AG04450 (cell line): ENCODE measurements at places on chromosomes 12 and 14. TPM values are rescaled to one million over a fixed set of nuclear protein-coding genes. Genes with fewer than 3 reads are reported as not detected.

DNA sequence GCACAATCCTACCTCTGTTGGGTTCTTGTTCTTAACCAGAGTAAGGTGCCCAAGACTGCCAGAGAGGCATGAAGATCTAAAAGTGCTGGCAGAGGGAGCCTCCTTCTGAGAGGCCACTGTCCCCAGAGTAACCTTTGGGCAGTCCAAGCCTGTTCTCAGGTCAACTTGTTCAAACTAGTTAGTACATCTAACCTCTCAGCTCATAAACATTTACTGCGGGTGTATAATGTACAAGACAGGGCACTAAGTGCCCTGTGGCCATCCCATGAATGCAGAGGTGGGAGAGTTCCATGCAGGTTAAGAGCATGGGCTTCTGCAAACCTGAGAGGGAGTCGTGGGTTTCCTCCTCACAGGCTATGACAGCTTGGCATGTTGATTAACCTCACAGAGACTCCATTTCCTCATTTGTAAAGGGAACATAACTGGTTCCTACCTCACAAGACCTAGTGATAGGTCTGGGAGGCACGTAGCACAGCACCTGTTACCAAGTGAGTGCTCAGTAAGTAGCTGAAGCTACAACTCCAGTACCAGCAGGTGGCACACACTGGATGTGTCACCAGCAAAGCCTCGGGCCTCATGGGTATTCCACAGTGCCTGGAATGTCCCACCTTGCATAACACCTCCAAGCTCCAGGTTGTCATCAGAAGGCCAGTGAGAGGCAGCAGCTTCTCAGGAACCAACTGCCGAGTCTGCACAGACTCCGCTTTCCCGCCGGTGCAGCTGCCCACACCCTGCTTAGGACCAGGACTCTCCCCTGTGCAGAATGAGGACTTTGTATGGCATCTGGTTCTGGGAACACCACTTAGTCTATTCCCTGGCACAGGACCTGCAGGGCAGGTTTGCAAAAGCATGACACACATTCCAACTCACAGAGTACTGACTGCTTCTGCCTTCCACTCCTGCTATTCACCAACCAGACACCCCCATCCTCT is 4.4 kb downstream of the VDR start:
- no peak for DNase-seq

DNA sequence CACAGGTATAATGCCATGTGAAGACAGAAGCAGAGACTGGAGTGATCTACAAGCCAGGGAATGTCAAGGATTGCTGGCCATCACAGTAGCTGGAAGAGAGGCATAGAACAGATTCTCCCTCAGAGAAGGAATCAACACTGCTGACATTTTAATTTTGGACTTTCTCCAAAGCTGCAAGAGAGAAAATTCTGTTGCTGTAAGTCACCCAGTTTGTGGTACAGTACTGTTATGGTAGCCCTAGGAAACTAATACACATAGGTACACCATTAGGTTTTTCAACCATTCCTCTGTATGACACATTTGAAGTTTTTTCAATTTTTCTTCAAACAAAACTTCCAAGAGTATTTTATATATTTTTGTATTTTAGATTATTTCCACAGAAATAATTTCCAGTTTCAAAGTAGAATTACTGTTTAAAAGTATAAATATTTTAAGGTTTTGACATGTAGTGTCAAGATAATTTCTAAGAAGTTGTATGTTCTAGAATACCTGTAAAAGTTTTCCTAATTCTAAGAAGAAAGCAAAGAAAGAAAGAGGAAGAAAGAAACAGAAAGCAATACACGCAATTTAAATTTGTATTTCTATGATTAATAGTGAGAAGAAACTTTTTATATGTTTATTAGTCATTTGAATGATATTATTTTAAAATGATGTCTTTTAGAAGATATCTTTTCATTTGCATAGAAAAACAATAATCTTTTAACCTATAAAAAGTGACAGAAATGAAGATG is 64.9 kb upstream of the CATSPERB start:
- no peak for DNase-seq

DNA sequence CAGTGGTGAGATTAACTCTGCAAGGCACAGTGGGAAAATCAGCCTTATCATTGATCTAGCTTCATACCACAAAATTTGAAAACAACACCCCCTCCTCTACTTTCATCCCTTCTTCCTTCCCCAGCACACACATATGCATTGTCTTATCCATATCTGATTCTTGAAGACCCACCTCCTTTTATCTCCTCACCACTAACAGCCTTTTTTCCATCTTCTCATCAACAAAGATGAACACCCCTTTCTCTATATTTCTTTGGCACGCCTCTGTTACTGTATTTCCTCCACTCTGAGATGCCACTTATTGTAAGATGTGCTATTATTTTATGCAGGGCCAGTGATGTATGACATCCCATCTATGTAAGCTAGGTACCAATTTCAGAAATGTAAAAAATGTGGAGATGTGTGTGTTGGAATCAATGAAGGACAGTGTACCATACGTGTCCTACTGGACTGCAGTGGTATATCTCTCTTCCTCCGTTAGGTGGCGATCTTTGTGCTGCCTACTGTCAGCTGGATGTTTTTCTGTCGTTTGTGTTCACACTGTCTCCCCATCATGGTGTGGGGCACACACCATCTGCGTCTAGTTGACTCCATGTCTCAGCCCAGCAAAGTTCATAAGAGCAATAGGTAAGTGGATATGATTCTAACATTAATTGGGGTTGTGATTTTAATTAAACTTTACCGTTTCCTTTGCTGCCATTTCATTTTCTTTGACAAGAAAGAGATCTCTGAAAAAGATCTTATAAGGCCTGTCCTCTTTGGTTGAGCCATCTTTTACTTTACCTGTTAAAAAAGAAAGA is 24.0 kb downstream of the CCDC38 start:
- DNase-seq = no peak

GRCh38 chr12:52434081-52434733 is at the start of gene KRT75:
KRT75 (minus strand) TSS chr12:52434371; CDS start chr12:52434304, 67 bp downstream.
- DNase-seq = no peak

GRCh38 chr12:15592934-15593333 is 196.3 kb downstream of the EPS8 start:
- no peak for DNase-seq

GRCh38 chr12:124461241-124461673 is 106.2 kb downstream of the NCOR2 start:
- DNase-seq = no peak

GRCh38 chr12:78037707-78038106 is 207.0 kb downstream of the NAV3 start:
- DNase-seq = no peak

GRCh38 chr12:103783744-103784664 is 57.0 kb downstream of the NT5DC3 start:
- DNase-seq = no peak

DNA sequence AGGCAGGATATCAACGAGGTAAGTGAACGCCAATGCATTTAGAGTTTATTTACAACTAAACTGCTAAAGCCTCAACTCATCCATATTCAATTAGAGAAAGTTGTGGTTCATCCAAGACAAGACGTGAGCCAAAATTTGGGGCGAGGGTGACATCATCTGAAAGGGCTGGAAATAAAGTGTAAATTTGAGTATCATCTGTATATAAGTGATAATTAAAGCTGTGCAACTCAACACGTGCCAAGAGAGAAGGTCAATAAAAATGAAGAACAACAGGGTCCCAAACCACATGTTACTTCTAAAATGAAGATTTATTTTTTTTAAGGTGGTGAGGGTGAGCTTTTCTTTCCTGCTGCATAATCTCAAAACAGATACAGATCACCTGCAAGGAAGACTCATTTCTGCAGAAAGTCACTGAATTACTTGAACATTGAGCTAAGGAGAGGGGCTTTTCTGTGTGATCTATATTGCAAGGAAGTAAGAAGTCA is 203.6 kb downstream of the EFCAB11 start:
- no peak for DNase-seq

DNA sequence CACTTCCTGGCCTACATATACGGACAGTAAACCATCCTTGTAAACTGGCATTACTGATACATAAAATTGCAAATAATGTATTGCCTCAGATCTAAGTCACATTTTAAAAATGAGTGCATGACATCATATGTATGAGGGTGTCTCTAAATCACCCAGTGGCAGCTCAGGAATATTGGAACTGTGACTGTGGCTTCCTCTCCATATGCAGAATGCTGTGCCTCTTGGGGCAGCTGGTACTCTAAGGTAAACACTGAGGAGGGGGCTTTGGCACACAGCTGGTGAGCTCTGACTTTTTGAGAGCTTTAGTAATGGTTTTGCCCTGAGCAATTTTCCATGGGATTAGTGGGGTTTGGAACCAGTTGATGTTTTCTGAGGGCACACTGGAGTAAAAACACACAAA is 263.7 kb downstream of the BMP4 start:
- no peak for DNase-seq

- DNase-seq = peak; percentile 80
Measured at GRCh38 chr14:75995372-75996041, 9.9 kb downstream of the IFT43 start.

- DNase-seq = no peak
Measured at GRCh38 chr12:82625523-82625922, 61.2 kb upstream of the TMTC2 start.

- no peak for DNase-seq
Measured at GRCh38 chr12:65925626-65926025, 101.3 kb downstream of the HMGA2 start.

DNA sequence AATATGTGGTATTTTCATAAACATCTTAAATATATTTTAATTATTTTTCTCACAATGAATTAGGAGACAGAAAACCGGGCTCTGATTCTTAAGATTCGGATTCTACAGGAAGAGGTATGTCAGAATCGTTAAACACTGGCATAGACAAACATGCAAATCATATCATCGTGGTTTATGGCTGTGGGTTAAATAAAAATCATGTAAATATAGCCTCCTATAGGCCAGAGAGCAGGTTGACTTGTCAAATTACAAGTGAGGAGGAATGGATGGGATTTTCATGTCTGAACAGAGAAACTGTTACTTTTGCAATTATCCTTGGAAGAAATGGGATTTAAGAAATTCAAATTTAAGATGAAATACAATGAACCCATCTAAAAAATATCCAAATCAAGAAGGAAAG is 74.9 kb upstream of the BCAT1 start:
- no peak for DNase-seq

- no peak for DNase-seq
Measured at GRCh38 chr14:101007765-101008164, 104.2 kb upstream of the RTL1 start.

DNA sequence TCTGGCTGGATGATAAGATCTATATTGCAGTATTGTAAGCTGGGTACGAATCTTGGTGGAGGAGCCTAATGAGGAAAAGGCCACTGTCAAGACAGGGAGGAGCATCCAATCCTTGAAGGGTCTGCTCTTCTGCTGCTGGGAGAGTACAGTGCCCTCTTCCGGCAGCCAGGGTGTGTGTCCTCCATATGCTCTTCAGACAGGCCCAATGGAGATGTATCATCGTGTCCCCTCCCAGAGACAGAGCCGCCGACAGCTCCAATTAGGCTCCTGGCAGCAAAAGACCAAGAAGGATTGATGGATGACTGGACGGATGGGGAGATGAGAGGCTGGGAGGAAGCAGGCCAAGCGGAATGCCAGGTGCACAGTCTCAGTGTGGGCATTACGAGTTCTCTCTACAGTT is 51.6 kb upstream of the PIWIL1 start:
- DNase-seq = no peak

Gene SMOC1
- polyA plus RNA-seq = 19.2 and 21.9 TPM in 2 replicates

Gene PLCZ1
- not detected in 2 replicates for polyA plus RNA-seq

Gene CD27
- not detected in 2 replicates for polyA plus RNA-seq

Gene ETFBKMT
- 2.0 and 2.1 TPM in 2 replicates for polyA plus RNA-seq

Gene ASCL1
- not detected in 2 replicates for polyA plus RNA-seq

Gene P2RX2
- polyA plus RNA-seq = not detected in 2 replicates

Gene ANG
- polyA plus RNA-seq = 5.1 TPM in 2 replicates
